ENCODE measurements at places on chromosomes 7 and 10.

DNA sequence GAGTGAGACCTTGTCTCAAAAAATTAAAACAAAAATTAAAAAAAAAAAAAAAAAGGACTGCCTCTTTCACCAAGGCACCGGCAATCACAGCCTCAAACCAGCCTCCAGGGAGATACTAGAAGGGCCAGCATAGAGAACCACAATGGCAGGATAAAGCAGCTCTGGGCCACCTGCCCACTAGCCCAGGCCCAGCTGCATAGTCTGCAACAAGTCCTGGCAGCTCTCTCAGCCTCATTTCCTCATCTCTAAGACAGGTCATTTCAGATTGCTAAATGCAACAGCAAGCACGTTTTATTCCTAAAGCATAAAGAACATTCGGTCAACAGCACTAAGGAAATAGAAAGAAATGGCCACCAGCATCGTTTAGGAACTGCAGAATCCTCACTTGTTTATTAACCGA lies 28.8 kb downstream of the XPNPEP1 start:
- DNase-seq: peak; percentile 64

DNA sequence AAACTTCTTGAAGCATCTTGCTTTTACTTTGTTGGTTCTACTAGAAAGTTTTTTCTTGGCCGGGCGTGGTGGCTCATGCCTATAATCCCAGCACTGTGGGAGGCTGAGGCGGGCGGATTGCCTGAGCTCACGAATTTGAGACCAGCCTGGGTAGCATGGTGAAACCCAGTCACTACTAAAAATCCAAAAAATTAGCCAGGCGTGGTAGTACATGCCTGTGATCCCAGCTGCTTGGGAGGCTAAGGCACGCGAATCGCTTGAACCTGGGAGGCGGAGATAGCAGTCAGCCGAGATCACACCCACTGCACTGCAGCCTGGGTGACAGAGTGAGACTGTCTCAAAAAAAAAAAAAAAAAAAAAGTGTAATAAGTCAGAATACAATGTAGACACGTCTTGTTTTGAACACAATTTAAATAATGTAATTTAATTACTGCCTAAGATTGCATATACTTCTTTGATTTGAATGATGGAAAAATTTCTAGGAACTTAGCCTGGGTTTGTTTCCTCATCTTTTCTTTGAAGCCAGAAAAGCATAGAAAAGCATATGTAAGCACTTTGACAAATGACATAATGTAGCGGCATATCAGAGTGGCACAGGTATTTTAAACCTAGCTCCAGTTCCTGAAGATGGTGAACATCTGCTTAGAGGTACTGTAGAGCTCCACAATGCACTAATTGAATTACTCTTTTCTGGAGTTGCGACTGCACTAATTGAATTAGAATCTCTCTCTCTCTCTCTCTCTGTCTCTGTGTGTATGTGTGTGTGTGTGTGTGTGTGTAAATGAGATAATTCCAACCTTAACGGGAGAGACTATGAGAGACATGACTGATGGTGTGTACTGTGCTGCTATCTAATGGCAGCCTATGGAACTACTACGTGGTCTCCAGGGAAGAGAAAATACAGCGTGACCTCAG lies 87.8 kb downstream of the BTRC start:
- peak; percentile 33 for DNase-seq

DNA sequence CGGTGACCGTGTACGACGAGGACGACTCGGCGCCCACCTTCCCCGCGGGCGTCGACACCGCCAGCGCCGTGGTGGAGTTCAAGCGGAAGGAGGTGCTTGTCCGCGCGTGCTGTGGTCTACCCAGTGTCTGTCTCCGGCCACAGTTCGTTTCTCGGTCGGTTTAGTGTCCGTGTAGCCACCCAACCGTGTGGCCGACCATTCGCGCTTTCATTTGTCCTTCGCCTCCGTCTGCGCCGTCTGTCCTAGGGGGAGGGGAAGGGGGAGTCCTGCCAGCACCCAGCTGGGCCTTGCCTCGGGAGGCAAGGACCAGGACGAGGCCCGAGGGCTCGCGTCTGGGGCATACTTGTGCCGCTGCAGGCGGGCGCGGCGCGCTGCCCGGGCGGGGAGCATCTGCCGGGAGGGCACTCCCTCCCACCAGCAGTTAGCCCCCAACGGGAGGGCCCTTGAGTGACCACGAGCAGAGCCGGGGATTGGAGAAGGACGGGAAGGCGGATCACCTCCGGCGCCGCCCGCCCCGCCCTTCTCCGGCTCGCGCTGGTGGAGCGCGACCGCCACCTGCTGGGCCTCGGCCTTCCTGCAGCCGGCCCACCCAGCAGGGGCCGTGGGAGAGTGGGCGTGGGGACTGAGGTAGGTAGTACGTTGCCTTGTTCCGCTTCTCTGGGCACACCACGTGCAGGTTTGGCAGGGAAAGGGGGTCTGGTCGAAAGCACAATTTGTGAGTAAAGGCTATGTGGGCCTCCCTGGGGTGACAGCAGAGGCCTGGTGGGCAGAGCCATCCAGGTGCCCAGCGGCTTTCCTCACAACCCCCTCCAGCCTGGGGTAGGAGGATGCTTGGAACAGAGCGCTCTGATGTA lies 28.5 kb downstream of the RET start:
- no peak for DNase-seq

GRCh38 chr7:68604541-68604940 lies 993.7 kb upstream of the AUTS2 start:
- DNase-seq: no peak

GRCh38 chr7:70925411-70926115 lies 206.4 kb upstream of the GALNT17 start:
- DNase-seq: no peak

DNA sequence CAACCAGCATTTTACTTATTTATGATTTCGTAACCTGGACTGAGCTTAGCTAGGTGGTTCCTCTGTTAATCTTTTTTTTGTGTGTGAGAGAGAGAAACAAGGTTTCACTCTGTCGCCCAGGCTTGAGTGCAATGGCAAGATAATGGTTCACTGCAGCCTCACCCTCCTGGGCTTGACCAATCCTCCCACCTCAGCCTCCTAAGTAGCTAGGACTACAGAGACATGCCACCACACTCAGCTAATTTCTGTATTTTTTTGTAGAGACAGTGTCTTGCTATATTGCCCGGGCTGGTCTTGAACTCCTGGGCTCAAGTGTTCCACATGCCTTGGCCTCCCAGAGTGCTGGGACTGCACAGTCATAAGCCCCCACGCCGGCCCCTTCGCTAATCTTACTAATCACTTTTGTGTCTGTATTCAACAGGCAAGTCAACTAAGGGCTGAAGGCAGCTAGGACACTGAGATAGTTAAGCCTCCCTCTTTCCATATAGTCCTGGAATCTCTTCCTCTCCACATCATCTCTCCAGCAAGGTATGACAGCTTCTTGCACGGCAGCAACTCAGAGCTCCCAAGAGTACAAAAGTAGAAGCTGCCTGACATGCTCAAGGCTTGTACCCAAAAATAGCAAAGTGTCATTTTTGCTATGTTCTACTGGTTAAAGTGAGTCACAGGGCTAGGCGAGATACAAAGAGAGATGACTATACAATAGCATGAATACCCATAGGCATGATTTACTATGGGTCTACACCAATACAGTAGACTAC lies 11.3 kb downstream of the KMT2C start:
- DNase-seq: no peak

DNA sequence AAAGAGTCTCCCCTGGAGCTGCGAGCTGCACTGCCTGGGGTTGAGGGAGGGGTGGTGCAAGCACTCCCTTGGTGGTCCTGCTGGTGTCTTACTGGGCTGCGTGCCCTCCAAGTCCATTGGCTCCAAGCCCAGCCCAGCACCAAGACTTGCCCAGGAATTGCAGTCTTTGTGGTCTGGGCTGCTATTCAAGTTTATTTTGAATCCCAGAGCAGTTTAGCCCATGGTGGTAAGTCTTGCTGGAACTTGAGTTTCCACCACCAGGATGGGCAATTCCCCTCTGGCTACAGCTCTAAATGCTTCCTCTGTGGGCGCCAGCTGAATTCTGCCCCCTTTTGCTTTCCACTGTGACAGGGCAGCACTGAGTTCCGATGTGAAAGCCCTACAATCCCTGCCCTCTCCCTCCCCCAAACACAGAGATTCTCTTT lies 25.1 kb downstream of the GALNT11 start:
- DNase-seq: no peak

GRCh38 chr7:96285579-96285978 lies 36.3 kb downstream of the SLC25A13 start:
- DNase-seq: no peak

DNA sequence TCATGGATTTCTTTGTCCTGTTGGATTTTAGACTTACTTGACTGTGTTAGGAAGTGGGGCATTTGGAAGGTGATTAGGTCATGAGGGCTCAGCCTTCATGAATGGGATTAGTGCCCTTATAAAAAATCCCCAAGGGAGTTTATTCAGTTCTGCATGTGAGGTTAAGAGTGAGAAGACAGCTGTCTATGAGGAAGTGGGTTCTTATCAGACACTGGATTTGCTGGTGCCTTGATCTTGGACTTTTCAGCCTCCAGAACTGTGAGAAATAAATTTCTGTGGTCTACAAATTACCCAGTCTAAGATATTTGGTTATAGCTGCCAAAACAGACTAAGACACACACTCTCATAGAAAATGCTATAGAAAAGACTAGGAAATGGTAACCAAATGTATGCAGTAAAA lies 724.7 kb upstream of the FZD8 start:
- DNase-seq: no peak

DNA sequence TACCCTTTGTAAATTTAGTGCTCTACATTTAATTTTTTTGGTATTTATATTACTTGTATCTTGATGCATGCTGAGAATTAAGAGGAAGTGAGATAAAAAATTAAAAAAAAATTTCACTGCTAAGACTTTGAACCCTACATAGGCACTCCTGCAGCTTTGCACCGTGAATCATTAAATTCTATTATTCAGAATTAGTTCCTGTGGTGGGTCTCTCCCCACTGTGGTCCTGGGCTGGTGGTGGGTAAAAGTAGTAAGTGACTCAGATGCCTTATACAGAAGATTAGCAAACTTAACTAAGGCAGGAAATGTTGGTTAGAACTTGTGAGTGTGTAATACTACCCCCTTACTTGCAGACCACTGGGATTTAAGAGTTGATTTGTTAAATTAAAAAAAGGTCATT lies 72.6 kb downstream of the AP3M1 start:
- no peak for DNase-seq

DNA sequence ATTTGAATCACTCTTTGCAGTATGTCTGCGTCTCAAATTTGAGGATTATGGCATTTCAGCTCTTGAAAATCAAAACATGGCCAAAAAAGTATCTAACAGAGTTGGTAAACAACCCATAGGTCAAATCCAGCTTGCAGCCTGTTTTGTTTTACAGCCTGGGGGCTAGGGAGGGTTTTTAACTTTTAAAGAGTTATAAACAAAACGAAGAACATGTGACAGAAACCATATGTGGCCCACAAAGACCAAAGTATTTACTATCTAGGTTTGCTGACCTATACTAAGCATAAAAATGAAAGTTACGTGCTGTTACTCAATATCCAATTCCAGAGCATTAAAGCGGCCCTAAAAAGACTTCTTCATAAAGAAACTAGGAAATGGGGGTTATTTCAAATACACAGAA lies 55.5 kb upstream of the STARD3NL start:
- no peak for DNase-seq

DNA sequence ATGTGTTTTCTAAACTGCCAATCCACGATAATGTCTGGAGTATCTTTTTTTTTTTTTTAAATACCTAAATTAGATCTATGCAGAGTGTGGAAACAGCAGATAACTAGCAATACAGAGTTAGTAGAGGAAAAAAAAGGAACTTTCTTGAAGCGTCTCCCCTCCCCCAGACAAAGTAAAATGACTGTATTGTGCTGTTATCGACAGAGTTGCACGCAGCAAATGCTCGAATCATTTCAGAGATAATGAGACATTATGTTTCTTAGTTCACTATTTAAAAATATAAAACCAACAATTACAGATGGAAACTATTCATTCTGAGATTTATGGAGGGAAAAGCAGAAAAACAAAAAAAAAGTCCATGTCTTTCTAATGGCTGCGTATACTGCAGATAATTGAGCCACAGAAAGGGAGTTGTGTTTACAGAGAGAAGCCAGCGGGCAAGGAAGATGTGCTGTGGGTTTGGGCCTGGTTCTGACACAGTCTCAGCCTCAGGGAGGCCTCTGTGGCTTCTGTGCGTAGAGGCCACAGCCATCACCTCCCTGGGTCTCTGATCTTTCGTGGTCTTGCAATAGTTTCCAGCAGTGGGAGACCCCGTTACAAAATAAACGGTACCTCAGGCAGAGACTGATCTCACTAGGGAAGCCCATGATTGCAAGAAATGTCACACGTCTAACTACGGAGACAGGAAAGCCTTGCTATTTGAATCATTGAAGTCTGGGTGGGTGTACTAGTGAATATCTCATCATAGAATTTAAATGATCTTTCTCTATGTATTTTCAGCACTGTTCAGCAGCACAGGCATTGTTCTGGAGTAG lies 19.1 kb upstream of the KLF6 start:
- no peak for DNase-seq

- DNase-seq: no peak
Observed at GRCh38 chr7:29854257-29854938, 48.1 kb downstream of the WIPF3 start.

GRCh38 chr7:116731445-116732335 lies 59.7 kb downstream of the MET start:
- DNase-seq: no peak

GRCh38 chr10:99345350-99345749 lies 16.2 kb downstream of the CNNM1 start:
- no peak for DNase-seq

DNA sequence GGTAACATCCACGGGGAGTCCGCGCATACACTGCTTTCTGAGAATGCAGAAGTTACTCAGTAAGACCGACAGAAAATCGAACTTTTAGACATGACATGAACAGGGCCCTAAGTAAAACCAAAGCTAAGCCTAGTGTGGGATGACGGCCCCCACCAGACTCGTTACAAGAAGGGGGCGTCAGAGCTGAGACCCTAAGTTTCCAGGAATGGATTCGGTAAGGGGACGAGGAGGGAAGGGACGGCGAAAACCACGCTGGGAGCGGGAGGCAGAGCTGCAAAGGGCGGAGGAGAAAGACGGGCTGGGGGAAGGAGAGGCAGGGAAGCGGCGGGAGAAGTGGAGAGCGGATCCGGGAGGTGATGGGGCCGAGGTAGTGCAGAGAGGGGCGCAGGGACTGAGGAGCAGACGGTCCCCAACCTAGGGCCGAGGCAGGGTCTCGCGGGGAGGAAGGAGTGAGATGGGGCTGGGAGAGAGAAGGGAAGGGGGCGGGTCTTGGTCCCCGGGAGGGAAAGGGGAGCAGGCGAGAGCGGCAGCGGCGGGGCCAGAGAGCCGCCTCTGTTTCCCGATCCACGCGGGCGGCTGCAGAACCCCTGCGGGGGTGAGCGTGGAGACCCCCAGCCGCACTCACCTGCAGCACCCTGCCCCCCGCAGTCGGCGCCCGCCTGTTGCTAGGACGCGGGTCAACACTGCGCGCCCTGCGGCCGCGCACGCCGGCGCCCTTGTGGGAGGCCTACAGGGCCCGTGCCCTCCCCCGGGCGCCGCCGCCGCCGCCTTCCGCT lies 513 bp downstream of the ODAD2 start:
- DNase-seq: no peak

All from epithelial cell of prostate (primary cell).